ENCODE measurements at places on chromosomes 2 and 18.

DNA sequence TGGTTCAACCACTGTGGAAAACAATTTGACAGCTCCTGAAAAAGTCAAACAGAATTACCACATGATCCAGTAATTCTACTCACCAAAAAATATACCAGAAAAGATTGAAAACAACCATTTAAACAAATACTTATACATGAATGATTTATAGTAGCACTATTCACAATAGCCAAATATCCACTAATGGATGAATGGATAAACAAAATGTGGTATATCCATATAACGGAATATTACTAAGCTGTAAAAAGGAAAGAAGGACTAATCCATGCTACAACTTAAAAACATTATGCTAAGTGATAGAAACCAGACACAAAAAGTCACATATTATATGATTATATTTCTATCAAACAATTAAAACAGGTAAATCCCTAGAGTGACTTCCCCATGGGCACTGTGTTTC, 131.5 kb downstream of the SPOPL start:
- no peak for DNase-seq

DNA sequence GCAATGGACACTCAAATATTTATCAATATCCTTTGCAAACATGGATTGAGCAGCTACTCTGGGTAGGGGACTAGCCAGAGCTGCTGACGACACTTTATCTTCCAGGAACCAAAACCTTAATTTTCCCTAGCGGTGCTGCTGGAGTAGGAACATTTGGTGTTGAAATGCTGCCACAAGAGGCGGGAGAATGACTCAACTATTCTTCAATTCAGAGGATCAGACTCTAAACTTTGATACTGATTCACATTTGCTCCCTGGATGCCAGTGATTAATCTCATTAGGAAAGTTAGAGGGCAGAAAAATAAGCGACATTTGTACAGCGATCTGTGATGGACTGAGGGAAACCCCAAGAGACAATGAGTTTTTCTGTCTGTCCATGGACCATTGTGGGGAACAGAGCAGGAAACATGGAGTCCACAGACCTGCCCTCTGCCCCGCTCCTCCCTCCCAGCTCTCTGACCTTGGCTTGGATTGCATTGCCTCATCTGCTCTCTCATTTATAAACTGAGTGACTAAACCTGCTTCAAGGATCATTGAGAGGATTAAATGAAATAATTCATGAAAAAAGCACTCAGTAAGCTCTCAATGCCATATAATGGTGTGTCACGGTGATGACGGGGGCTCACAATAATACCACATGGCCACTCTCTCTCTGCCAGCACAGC, 12.6 kb upstream of the EPB41L3 start:
- no peak for DNase-seq

DNA sequence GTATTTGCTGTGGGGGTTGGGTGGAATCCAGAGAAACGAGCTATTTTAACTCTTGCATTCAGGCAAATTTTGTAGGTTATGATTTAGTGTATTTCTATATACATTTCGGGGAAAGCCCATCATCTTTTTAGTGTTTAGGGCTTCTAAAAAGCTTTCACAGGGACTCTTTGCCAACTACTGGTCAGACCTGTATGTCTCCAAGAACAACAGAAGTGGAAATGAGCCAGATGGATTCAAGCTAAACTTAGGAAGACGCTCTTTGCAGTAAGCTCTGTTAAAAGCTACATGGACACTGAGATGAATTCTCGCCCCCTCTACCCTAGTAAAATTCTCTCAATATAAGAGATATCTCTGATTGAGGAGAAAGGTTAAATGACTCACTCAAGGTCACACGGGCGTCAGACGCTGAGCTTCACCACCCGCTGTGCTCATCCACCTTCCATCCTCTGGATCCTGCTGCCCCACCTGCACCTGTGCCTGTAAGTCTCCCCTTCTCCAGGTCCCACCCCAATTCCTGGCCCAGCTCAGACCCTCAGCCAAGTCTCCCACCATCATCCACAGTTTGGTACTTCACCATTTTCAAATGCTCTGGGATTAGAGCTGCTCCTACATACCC, 85.6 kb downstream of the MARCHF4 start:
- no peak for DNase-seq

DNA sequence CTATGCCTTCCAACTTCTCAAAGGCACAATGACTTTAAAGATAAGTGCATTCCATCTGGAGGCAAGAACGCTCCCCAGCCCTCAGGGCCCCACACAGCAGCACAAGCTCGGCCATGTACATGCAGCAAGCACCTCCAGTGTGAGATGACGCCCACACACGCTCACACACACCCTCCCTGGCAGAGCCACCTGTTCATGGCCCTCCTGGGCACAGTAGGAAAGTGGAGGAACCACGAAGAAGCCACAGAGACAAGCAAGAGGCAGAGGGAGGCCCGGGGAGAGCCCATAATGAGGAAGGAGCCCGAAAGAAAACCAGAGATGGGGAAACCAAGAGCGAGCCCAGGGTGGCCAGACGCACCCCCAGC, 21.7 kb downstream of the BIN1 start:
- DNase-seq, result no peak

DNA sequence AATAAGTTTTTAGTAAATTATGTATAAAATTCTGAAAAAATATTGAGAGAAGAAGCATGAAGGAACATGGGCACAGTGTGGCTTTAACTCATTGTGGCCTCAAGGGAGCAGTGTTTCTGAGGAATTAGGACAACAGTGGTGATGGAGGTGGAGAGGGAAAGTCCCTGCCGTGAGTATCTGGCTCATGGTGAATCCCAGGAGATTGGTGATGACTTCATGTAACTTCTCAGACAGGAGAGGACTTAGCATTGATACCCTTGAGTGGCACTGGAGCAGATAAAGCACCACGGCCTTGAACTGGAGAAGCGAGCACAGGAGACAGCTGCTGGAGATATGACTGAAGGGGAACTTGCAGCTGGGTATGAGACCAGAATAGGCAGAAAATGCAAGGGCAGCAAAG, 35.0 kb upstream of the LRP1B start:
- no peak for DNase-seq

GRCh38 chr2:18546567-18546966, 13.9 kb downstream of the RDH14 start:
- DNase-seq, result peak; percentile 12

DNA sequence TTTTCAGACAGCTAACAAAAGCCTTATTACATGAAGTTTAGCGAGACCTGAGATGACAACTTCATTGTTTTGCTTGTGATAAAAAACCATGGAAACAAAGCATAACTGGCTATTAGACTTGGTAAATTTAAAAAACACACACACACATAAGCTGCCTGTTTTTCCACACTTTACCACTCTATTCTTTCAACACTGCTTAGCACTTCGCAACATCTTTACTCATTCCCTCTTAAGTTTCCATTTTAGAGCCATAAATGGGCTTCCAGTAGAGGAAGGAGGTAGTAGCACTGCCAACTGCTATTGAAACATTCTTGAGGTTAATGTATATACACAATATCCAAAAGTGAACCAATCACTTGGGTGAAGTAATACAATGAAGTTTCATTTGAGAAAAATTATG, 54.1 kb downstream of the BAZ2B start:
- no peak for DNase-seq

DNA sequence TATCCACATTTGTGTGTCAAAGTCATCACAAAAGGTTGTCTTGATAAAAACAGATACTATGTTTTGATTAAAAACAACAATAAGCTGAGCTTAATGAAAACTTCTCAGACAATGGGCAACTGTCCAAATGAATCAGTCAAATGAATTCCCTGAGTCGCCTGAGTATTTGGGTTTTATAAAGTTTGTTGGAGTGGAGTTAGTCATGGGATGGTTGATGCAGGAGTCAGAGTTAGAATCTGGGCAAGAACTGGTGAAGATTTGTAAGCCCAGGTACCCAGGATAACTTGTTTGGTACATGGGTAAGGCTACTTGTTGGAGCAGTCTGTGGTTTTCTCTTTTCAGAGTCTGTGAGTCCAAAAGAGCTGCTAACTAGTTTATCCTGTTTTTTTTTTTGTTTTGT, 34.4 kb upstream of the RAPGEF4 start:
- no peak for DNase-seq

DNA sequence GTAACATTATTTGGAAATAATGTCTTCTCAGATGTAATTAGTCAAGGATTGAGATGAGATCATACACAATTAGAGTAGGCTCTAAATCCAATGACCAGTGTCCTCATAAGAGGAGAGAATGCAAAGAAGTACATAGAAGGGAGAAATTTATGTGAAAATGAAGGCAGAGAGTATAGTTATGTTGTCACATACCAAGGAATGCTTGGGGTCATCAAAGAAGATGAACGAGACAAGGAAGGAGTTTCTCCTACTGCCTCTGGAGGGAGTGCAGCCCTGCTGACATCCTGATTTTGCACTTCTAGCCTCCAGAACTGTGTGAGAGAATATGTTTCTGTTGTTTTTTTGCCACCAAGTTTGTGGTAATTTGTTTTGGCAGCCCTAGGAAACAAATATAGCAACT, 100.1 kb downstream of the GALNT13 start:
- DNase-seq, result no peak

GRCh38 chr18:22032392-22032961, 136.9 kb upstream of the GATA6 start:
- no peak for DNase-seq

DNA sequence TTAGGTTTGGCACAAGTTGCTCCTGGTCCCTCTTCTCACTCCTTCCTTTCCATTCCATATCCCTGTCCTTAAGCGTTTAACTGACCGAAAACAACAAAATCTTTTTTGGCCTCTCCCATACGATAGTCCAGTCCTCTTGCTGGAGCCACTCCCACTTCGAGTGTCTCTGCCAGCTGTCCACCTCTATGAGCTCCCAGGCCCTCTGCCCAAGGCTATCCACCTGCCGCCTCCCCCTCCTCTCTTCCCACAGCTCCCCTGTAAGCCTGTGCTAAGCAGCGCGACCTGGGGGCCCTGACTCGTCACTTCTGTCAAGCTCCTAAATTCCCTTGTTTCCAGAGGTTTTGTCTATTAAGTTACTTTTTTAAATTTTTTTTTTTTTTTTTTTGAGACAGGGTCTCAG, 47.0 kb upstream of the FOSL2 start:
- no peak for DNase-seq

DNA sequence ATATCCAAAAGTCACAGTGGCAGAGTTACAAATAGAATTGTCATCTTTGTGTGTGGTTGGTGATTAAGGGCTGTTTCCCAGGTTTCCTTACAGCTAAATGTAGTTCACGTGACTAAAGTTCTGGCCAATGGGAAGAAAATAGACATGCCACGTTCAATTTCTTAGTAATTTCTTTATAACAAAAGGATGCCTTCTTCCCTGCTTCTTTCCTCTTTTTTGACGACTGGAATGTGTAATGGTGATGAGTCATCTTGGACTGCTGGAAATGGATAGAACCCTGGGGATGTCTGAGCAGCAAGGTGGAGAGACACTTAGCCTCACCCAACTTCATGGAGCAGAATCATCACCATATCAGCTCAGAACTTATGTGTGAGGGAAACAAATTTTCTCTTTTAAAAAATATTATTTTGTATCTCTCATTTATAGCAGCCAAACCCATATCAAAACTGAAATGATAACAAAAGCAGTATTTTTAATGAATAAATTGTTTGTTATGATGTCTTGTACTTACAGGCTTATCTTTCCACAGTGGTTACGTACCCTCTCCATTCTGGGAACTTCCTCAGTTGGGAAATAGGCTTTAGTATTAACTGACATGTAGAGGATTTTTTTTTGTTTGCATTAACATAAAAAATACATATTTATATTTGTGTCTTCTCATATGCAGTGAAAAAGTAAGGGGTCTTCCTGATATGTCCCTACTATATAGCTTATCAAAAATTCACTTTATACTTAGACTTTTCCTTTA, 91.1 kb upstream of the CDH2 start:
- DNase-seq, result no peak

DNA sequence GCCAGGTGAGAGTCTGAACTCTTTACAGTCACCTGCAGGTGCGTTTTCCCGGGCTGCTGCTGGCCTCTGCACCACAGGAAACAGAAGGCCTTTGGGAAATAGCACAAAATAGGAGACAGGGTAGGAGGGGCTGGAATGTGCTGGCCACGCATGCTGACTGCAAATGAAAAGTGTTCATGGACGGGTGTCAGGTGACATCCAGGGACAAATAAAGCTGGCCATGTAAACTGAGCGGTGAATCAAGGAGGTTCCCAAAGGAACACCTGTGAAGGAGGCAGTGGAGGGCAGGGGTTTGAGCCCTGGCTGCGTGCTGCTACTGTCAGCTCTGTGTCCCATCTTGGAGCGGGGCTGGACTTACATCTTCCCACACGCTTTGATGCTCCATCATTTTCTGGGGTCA, 42.4 kb upstream of the GBX2 start:
- no peak for DNase-seq

DNA sequence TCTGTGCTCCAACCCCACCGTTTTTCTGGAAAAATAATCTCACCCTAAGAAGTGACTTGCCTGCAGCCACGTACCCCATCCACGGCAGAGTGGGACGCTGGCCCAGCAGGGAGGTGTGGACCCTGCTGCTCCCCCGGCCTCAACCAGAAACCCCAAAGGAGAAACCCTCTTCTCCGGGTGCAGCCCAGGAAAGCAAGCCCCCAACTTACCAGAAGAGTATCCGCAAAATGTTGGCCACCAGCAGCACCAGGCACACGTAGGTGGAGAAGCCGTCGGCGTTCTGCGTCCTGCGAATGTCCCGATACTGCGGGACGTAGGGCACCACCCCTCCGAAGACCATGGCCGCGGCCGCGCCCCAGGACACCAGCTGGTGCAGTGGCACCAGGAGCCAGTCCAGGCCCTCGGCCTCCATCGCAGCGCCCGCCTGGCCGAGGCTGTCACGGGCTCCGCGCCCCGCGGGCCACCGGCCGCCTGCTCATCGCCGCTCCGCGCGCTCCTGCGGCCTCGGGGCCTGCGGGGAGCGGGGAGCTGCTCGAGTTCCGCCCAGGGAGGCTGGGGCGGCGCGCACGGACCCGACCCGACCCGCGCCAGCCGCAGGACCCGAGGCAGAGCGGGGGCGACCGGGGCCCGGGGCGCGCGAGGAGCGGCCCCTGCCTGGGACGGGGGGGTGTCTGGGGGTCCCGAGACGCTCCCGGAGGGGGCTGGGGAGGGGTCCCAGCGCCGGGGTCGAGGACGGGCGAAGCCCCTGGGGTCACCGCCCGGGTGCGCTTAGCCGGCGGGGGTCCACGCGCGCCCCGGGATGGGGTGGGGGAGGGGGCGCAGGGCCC, 725 bp downstream of the SLC66A2 start:
- DNase-seq, result no peak

DNA sequence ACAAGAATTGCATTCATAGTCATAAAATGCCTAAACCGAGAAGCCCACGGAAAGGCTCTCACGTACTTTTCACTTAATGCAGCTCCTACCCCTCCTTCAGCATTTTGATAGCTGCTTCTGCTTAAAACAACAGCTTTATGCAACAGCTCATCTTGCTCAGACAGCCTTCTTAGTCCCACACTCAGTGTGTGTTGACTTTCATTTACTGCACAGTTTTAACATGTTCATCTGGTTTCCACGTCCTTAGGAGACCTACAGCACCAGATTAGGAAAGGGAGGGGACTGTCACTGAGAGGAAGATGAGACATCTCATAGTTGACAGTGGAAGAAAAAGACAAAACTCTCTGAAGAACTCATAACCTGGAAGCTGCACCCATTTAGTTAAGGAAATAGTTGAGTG, 435.4 kb downstream of the SETBP1 start:
- DNase-seq, result no peak
